ENCODE measurements at places on chromosomes 5 and 9.

DNA sequence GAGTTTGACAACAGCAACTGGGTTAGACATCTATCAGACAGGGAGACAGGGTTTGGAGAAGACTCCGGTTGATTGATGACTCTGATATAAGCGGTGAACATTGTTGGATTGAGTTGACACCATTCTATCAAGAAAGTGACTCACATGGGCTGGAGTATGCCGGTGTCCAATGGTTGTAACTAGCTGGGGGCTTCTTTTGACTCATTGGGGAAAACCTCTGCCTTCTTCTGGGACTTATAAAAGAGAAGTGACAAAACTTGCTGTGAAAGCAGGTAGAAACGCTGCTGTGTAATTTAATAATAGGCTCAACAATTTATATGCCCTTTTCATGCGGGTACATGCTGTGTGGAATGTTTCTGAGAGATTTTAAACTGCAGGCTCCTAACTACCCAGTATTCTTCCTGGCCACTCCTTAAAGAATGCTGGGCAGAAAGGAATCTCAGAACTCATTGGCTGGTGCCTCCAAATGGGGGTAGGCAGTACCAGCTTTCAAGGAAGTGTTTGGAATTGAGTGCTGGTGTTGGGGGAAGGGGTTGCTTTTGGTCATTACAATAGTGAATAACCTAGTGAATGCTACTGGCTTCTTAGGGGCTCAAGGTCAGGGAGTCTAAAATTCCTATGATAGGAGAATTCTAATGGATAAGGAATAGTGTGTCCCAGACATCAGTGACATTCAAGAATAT lies 43.9 kb downstream of the FYB1 start:
- DNase-seq, result no peak

DNA sequence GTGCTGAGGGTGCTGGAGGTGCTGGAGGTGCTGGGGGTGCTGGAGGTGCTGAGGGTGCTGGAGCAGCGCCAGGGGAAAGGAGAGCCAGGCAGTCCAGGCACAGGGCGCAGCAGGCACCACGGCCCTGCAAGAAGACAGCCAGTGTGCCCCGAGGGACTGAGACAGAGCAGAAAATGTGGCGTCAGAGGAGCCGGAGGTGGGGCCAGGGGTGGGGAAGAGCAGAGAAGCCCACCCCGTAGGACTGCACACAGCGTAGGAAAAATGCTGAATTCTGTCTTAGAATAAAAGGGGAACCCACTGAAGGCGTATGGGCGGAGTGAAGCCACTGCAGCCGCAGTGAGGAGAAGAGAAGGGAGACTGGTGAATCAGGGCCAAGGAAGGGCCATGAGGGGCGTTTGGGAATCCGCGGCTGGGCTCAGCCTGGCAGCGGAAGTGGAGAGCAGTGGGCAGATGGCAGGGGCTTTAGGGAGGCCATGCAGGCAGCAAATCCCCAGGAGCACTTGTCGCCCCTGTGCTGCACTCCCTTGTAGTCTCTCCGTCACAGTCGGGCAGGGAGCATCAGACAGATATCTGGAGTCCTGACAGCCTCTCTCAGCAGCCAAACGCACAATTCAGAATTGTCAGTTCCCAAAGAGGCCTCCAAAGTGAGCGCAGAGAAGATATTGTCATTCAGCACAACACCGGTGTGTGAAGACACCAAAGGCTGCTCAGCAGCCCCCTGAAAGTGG lies 35.9 kb upstream of the LECT2 start:
- DNase-seq, result no peak

DNA sequence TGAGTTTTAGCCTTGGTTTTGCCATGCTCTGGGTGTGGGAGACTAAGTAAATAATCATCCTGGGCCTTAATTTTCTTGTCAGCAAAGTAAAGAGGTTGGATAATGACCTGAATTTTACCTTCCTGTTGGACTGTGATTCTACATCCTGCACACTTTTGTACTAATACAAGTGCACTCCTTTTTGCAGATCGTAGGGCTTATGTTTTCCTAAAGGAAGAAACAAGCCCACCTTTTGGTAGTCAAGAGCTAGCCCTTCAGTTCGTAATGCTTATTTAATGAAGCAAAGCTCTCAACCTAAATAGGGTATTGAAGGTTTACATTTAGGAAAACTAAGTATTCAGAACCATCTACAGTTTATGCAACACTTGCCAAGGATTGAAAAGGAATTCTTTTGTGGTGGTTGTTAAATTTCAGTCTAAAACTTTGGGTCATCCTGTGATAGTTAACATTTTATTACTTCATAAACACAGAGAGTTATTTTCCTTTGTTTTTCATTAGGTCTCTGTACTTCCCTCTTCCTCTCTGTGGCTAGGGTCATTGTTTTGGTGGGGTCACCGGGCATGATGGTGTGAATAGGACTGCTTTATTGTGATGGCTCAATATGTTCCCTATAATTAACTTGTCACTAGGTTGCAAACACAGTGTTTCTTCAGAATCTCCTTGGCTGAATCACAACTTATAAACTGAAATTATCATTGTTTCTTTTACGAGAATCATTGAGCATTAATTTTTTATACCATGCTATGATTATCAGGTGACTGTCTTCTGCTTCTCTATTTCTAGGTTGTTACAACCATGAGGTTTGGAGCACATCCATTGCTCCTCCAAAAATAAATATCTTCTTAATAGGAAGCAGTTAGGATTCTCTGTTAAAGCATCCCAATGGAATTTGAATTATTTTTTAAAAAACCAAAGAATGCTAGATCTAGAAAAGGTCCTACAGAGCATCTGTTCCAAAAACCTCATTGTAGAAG lies 28.5 kb downstream of the SPINK5 start:
- no peak for DNase-seq

- DNase-seq, result no peak
These were observed 950 bp upstream of the MSH3 start for GRCh38 chr5:80653502-80653901.

- DNase-seq, result no peak
These were observed 99.5 kb upstream of the FBXL17 start for GRCh38 chr5:108481355-108481931.

DNA sequence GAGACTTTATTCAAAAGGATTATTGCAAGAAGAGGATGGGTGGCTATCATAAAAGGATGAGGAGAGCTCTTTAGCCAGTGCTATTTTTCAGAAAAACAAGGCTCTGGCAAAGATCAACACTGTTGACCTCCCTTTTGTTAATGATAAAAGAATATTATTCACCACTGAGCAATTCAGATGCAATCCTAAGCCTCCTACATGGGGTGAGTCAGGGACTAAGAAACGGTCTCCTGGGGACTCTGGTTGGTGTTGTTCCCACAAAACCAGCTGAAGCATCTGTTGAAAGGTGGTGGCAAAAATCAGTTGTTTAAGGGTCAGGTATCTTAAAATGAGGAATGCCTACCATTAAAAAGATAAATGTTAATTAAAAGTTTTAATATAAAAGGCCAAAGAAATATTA lies 7.7 kb upstream of the GCNT1 start:
- no peak for DNase-seq
